ENCODE measurements at places on chromosomes 4 and X. TPM values are rescaled to one million over a fixed set of nuclear protein-coding genes. Genes with fewer than 3 reads are reported as not detected.

TMEM156 gene
- 0.43 TPM for total RNA-seq

GYPB gene
- not detected for total RNA-seq

NMU gene
- total RNA-seq = not detected

SPANXB1 gene
- not detected for total RNA-seq

Data from HFFc6 (cell line).